Stimulated activated CD8-positive, alpha-beta memory T cell treated with anti-CD3 and anti-CD28 coated beads, Interleukin-15, amount 100 ng/mL, for 4 hours (primary cell): ENCODE measurements at places on chromosomes 4 and X.

GRCh38 chr4:121936101-121936500 lies 15.8 kb downstream of the TRPC3 start:
- DNase-seq = no peak

DNA sequence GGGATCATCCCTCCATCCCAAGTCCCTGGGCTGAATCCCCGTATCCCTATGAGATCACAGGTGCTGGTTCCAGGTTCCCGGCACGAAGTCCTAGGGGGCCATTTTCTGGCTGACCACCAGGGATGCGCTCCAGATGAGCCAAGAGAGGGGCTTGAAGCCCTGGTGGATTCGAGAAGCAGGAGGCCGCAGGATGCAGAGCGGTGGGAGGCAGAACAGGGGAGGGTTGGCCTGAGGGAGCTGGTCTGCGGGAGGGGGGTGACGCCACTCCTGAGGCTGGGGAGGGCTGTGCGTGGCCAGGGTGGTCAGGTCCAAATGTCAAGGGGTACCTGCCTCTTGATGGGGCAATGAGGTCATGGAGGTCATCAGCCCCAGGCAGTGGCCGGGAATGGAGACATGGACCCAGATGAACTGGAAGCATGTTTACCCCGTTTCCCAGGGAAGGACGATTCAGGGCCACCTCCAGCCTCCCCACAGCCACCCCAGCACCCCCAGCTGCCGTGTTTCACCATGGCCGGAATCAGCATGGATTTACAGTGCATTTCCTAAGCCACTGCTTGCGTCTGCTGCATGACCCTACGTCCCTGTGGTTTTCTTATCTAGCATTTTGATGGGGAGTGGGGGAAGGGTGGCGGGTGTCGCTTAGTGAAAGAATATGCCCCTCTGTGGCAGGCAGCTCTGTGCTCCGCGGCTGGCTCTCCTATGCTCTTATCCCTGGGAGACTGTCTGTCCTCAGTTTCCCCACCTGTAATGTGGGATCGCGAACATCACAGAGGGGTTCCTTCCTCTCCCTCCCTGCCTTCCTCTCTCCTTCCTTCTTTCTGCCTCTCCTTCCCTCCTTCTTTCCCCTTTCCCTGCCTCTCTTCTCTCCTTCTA lies 17.0 kb upstream of the HTRA3 start:
- DNase-seq = no peak

GRCh38 chrX:19990556-19991349 lies at the start of gene BCLAF3:
TSS of gene BCLAF3 (minus strand) at chrX:19991061. CDS start at chrX:19970264, 20,797 bp downstream.
- DNase-seq = peak; percentile 73

GRCh38 chr4:88643932-88644331 lies 51.7 kb downstream of the HERC3 start:
- no peak for DNase-seq

DNA sequence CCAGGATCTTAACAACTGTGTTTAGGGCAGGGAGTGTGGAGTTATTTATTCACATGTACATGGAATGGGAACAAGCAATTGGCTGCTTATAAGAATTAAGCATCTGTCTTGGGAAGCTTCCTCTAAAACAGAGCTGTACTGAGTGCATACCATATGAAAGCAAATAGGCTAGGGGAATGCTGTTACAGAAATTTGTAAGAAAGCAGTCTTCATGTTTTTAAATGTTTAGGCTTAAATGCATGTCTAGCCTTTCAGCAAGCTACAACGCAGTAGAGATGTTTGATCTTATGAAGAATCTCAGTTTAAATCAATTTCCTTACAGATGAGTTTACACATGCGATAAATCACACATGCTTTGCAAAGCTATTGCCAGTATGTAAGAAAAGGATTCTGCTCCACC lies 123.1 kb upstream of the MID1 start:
- DNase-seq = no peak
